ENCODE measurements at places on chromosomes 5 and 9.

DNA sequence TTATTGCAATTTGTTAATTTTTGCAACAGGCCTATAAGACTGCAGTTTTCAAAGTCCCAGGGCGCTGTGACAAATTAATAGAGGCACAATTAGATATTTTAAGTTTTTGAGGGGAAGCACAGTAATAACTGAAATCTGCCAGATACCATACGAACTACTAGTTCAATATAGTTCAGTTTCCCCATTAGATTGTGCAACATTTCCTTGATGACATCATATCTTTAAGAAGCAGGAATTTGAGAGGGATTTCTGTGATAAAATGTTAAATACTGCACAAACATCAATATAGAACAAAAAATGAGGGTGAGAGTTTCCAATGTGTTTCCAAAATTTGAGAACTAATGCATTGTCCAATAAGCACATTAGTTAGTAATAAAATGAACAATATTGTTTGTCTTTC, 56.7 kb upstream of the GRIN3A start:
- no peak for DNase-seq

DNA sequence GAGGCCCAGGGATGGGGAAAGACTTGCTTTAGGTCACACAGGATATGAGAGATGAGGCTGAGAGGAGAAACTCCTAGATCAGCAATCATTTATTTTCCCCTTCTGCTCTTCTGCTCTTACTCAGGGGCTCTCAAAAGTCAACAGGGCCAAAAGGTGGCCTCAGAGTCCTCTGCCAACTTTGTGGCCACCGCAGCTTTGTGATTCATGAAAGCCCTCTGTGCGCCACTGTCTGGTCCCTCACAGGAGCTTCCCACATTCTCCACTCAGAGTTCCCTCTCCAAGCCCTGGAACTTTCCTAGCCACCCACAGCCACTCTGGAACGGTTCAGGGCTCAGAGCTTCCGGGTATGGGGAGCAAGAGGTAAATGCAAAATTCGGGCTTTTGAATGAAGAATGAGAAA, 82.4 kb downstream of the COL27A1 start:
- DNase-seq = no peak

DNA sequence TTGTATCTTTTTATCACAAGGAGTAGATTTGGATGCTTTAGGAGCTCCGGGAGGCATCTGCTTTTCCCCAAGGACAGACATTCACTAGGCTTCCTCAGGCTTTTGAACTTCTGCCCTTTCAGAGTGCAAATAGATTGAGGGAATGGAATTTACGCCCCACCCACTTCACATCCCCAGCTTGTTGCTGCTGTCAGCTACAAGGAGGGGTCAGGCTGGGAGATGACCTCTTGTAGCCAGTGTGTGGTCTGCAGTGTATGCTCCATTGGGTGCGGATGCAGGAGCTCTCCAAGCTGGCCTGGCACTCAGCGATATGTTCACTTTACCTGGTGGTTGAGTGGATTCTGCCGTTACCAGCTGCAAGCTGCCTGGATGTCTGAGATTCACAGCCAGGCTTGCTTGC, 6.4 kb downstream of the TNFSF15 start:
- DNase-seq = no peak

DNA sequence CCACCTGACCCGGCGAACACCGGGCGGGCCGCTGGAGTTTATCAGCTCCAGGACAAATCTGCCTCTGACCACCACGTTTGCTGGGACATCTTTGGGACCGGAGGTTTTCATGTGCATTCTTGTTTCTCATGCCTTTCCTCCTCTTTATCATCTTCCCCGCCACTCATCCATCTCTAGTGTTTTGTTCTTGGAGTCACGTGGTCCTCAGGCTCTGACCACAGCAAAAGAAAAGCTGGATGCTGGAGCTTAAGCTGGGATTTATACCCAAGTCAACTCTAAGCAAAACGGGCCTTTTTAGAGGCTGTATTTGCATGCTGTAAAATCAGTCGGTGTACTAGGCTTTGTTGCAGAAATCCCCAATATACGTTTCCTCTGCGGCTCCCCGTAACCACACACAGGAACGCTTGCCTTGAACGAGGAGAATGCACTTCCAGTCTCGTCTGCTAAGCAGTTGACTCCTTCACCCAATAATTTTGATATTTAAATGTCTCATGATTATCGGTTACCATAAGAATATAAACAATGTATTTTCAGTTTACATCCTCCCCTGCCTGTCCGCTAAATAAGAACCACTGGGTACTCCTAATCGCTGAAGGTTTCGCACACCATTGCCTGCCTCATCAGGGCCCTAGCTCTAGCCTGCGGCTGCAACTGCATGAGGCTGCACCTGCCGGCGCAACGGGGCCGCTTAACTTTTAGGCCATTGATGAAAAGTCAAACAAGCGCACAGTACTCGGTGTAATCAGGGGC, 560 bp upstream of the NDUFS6 start:
- no peak for DNase-seq

- DNase-seq = no peak
Measured at GRCh38 chr5:180592176-180592575, 877 bp upstream of the SCGB3A1 start.

- DNase-seq = no peak
Measured at GRCh38 chr5:20536813-20537212, 548.8 kb upstream of the CDH18 start.

DNA sequence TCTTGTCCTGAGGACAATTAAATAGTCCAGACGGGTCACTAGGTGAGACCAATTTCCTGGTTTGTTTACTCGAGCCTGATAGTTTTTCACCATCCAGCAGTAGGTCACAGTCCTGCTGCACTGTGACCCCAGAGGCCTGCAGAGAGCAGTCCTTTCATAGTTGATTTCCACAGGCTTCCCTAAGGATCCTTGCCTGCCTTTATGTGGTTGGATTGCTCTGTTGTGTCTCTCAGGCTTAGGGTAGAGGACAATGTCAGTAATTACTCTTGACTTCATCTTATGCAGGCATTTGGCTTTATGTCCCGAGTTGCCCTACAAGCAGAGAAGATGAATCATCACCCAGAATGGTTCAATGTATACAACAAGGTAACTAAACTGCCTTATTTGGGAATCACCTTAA, 9.0 kb upstream of the CATSPER3 start:
- no peak for DNase-seq

- no peak for DNase-seq
Measured at GRCh38 chr5:89302102-89302891, 419.3 kb upstream of the MEF2C start.

GRCh38 chr5:120365656-120366446, 98.2 kb upstream of the PRR16 start:
- DNase-seq = no peak

- no peak for DNase-seq
Measured at GRCh38 chr5:149496917-149497316, 54.3 kb downstream of the CSNK1A1 start.

DNA sequence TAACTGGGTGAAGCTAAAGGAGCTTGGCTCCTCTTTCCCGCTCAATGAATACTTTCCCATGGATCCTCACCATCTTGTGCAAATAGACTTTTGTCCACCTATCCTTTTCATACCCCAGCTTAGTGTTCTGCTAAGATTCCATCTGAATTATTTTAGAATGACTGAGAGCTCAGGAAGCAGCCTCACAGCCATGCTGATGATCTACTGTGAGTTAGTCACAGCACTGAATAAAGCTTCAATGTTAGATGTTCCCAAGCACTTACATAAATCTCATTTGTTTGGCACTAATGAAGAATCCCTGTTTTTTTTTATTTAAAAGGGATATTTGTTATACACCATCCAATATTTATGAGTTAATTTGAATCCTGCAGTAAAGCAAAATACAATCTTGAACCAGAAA, 317.6 kb upstream of the TRPC7 start:
- DNase-seq = no peak

- DNase-seq = no peak
Measured at GRCh38 chr9:107158321-107158720, 124.8 kb upstream of the RAD23B start.

- no peak for DNase-seq
Measured at GRCh38 chr5:88887342-88887741, 4.4 kb upstream of the MEF2C start.

DNA sequence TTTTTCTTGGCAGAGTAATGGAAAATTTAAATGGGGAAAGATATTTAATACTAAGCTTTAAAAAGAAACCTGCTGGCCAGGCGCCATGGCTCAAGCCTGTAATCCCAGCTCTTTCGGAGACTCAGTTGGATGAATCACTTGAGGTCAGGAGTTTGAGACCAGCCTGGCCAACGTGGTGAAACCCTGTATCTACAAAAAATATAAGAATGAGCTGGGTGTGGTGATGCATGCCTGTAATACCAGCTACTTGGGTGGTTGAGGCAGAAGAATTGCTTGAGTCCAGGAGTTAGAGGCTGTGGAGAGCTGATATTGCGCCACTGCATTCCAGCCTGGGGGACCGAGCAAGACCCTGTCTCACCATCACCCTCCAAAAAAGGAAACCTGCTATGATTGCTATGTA, 32.8 kb downstream of the TUT7 start:
- DNase-seq = peak; percentile 88

- DNase-seq = no peak
Measured at GRCh38 chr9:38074441-38074961, 5.5 kb upstream of the SHB start.

- DNase-seq = no peak
Measured at GRCh38 chr5:103166706-103167105, 46.6 kb downstream of the PPIP5K2 start.
